ENCODE measurements at places on chromosomes 1 and 21.

- no peak for DNase-seq
These were observed 11.4 kb upstream of the PRELP start for GRCh38 chr1:203464226-203464625.

DNA sequence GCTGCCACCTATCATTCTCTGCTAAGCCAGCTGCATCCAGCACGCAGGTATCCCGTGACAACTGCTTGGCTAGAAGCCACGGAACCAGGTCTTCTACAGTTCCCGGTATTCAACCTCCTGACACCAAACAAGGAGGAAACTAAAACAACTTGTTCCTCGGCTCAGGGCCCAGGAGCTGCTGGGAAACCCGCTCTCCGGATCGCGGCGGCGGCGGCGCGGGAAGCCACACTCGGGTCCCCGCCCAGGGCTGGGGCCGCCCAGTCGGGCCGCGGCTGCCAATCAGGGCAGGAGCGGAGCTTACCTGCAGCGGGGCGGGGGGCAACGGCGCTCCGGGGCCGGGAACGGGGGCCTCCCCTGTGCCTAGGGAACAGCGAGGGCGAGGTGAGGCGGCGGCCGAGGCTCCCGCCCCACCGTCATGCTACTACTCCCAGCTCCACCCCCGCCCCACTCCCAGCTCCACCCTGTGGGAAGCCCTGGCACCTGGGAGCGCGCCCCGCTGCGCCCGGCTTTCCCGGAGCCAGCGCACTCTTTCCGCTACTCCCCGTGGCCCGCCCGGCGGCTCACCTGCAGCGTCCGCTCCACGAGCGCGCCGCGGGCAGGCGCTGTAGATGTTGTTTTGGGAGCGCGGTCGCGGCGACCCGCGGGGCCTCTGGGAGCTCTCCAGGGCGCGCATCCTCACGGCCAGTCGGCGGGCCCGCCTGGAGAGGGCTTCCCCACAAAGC lies 12.1 kb downstream of the IL24 start:
- no peak for DNase-seq

- DNase-seq: no peak
These were observed 867.4 kb downstream of the KCNT2 start for GRCh38 chr1:195740862-195741261.

GRCh38 chr1:177227978-177228692 lies 57.4 kb downstream of the BRINP2 start:
- DNase-seq: no peak

DNA sequence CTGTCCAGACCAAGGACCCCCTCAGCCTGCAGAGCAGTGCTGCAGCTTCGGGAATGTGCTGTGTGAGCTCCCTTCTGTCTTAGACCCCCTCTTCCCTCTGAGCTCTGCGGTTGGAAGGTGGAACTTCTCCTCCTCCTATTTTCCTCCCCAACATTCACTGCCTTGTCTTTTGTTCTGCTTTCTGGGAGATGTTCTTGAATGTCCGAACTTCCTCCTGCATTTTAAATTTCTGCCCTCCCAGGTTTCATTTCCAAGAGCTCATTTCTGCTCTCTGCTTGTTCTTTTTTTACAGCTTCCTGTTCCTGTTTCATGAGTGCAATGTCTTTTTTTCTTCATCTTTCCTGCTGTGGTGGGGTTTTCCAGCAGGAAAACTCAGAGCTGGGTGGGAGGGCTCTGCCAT lies 29.3 kb downstream of the RRP1 start:
- DNase-seq: no peak

DNA sequence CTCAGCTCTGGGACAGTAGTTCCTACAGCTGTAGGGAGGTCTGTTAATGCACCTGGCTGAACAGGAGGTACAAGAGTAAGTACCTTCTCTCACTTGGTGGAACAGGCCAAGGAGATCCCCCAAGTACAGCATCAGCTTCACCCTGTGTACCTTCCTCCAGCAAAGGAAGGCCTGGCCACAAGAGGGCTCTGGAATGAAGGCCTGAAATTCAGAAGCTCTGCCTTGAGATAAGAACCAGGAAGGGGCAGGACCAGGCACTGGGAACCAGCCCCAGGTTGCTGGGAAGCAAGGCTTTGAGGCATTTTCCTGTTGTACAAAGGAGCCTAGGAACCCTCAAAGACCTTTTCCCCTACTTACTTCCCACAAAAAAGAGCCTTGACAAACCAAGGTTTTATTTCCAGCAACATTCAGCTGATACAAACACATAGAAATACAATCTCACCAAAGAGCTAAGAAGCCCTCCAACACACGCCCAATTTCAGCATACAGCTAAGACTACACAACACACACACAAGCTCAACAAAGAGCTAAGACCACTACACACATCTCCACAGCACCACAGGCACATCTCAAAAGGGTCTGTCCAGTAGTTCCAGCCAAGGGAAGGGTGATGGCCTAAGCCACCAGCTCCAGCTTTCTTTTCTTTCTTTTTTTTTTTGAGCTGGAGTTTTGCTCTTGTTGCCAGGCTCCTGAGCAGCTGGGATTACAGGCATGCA lies 23.5 kb downstream of the F11R start:
- DNase-seq: peak; percentile 66

DNA sequence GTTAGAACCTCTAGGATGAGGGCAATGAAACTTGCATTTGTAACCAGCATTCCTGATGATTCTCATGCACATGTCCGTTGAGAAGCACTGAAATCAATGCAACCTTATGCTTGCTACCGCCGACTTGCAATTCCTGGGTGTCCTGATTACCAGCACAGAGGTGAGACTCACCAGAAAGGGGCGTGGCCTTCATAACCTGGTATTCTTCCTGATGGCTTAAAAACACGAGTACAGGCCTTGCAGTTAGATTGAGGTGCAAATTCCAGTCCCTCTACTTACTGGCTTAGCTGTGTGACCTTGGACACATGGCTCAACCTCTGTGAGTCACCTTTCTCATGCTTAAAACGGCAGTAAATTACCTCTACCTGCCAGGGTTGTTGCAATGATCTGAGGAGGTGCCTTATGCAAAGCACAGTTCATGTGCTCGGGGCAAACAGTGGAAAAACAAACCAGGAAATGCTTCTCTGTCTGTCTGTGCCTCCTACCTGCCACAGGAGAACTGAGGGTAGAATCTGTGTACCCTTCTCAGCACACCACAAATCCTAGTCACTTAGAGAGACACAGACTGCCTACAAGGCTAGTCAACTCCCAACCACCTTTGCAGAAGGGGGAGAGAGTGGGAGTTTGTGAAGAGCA lies 39.1 kb upstream of the ECE1 start:
- DNase-seq: no peak

- DNase-seq: no peak
These were observed 3.4 kb downstream of the BLZF1 start for GRCh38 chr1:169371404-169371803.

- no peak for DNase-seq
These were observed 18.2 kb downstream of the CNTN2 start for GRCh38 chr1:205061227-205061626.

DNA sequence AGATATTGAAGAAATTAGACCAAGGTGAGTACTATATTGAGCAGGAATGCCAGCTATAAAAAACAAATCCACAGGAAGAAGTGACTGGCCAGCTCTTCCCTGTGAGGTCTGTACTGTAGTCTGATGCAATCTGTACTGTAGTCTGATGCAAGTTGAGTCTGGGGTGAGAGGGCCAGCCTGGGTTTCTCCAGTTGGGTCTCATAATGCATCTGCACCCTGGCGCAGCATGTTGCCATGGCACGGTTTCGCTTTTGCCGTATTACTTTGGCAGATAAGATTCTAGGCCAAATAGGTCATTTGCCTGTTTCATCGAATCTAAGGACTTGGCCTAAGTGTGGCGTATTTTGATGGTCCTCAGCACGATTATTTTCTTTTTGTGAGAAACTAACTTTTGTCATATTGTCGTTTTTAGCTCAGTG lies 24.4 kb upstream of the PGD start:
- DNase-seq: no peak

- no peak for DNase-seq
These were observed 24.8 kb downstream of the FAM78B start for GRCh38 chr1:166141969-166142368.

GRCh38 chr1:85584264-85584781 lies 3.8 kb downstream of the CCN1 start:
- peak; percentile 70 for DNase-seq

DNA sequence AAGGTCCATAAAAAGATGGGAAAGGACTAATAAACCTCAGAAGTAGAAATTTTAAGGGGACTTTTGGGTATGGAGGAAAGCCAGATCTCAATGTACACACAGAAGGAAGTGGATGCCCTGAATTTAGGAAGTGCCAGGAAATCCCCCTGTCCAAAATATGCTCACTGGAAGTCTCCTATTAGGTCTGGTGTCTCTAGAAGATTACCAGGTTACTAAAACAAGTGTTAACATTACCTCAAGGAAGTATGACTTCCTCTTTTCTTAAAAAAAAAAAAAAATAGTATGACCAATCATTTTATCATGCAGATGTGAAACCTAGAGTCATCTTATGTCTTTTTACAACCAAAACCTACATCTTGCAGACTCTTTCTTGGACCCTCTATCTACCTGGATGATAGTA lies 30.7 kb downstream of the CD58 start:
- no peak for DNase-seq

DNA sequence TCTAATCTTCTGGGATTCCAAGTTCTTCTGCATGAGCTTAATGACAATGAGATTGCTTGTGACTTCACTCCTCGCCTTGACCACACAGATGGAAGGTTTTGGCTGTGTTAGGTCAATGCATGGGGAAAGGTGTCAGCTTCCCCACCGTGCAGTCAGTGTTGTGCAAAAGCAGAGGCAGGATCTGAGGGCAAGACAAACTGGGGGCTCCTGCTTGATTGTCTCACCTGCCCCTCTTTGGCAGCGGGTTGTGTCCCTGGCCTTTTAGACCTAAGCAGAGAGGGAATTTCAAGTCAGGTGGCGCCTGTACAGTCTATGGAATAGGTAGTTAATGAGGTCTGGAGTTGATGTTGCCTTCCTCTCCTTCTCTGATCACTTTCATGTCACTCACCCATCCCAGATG lies 150.1 kb downstream of the CNIH3 start:
- DNase-seq: no peak

- no peak for DNase-seq
These were observed 19.3 kb upstream of the KLHDC8A start for GRCh38 chr1:205375835-205376545.

DNA sequence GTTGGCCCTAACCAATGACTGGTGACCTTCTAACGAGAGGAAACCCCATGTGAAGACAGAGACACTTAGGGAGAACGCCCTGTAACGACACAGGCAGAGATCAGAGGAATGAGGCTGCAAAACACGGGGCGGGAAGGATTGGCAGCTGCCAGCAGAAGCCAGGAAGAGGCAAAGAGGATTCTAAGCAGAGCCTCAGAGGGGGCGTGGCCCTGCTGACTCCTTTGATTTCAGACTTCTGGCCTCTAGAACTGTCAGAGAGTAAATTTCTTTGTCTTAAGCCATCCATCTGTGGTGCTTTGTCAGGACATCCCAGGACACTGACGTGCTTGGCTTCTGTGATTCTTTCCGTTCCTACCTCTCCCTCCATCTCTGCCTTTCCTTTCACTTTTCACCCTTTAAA lies 79.3 kb downstream of the SH3BGR start:
- DNase-seq: no peak

GRCh38 chr1:76826072-76826845 lies 41.0 kb upstream of the ST6GALNAC5 start:
- DNase-seq: no peak

GRCh38 chr1:184753117-184753516 lies 1.5 kb downstream of the EDEM3 start:
- DNase-seq: no peak

DNA sequence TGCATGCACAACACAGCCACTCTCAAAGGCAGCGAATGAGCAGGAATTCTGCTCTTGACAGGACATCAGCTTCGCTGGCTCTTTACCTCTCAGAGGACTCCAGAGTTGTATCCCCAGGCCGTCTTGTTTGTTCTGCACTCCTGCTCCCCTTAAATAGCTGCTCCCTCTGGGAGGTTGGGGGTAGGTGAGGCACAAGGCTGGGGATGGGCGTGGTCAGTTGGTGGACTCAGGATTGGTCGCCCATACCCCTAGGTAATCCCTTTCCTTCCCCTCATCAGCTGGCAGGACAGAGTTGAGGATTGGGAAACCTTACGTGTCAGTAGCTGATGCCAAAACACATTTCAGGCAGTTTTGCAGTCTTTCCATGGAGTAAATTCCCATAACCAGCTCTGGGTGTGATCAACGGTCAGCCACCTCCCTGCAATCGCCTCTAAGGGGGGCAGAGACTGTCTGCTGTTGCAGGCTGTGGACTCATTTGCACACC lies at the start of gene PLA2G2A:
Gene PLA2G2A, minus strand, starts transcription at position 125 of the 484 bp plus-strand sequence. CDS start 845 bp downstream, outside the sequence.
- no peak for DNase-seq

GRCh38 chr1:231919886-231920285 lies 293.3 kb downstream of the DISC1 start:
- DNase-seq: no peak

DNA sequence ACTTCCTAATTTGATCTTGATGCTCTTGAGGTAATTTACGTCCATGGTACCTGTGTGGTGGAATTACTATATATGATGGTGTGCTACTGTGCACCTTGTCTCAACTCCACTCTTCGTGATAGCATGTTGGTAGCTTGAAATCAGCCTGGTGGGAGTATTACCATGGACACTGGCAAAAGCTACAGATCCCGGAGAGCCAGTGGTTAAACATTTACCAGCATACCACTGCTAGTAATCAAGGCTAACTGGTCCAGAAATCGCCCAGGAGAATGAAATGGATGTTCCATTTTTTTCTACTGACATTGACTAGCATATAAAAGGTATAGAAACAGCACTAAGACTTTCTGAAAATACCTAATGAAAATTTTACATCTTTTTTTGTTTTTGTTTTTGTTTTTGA lies 30.6 kb downstream of the ELK4 start:
- DNase-seq: no peak

GRCh38 chr1:236284291-236284721 lies 2.5 kb upstream of the ERO1B start:
- DNase-seq: no peak

DNA sequence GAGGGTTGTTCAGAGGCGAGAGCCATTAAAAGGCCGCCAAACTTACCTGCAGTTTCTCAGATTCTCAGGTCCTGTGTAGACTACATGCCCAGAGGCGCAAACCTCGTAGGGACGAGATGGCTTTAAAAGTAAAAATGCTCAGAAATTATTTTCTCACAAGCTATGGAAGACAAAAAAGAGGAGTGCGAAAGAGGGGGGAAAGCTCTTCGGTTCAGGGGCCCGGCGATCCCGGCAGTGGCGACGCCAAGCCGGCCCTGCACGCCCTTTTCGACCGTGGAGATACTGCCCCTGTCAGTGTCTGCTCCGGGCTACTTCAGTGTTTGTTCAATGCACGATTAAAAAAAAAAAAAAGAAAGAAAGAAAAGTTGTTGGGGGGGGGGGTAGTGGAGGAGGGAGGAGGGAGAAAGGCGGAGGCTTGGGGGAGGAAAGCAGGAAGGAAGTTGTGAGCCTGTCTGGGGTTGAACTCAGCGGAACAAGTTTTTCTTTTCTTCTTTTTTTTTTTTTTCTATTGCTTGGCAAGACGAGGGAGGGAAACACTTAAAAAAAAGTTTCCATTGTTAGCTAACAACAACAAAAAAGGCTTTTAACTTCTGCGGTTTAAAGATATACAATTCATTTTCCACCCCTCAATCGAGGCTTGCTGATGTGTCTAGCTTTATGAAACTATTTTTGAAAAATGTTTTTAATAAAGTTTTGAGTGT lies at the start of gene ITPKB:
Gene ITPKB, minus strand, starts transcription at position 288 of the 701 bp plus-strand sequence. CDS start 1,824 bp downstream, outside the sequence.
- no peak for DNase-seq

GRCh38 chr21:36229181-36229580 lies 72.6 kb downstream of the DOP1B start:
- DNase-seq: no peak

- no peak for DNase-seq
These were observed 113.7 kb upstream of the RRP15 start for GRCh38 chr1:218171302-218171893.

- DNase-seq: no peak
These were observed 1350.0 kb upstream of the ADGRL2 start for GRCh38 chr1:80450711-80451110.

All from SW 1271 (cell line).